ENCODE measurements at places on chromosomes 3 and 15.

DNA sequence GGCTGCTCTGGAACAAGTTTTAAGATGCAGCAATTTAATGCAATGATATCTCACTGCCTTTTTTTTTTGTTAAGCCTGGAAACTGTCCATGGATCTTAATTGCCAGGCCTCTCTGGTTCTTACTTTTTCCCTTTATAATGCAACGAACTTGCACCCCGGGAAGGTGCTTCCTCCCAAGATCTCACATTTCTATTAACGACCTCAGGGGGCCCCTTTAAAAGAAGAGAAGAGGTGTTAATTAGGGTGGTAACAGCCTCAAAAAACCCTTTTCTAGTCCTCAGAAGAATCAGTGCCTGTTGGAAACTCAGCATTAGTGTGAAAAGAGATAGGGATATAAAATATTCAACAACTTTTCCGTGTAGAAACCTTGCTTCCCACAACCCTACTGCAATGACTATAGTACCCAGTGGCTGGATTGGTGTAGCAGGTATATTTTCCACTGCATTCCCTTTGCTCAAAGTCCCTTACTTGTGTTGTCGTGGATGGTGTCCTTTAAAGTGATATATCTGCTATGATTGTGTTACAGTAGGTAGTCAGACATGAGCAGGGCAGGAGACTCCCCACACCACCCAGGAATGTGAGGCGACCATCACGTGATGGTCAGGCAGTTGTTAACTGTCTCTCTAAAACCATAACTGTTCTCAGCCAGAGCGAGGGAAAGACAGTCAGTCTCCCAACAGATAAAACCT, 121.8 kb downstream of the CTNNB1 start:
- no peak for DNase-seq

DNA sequence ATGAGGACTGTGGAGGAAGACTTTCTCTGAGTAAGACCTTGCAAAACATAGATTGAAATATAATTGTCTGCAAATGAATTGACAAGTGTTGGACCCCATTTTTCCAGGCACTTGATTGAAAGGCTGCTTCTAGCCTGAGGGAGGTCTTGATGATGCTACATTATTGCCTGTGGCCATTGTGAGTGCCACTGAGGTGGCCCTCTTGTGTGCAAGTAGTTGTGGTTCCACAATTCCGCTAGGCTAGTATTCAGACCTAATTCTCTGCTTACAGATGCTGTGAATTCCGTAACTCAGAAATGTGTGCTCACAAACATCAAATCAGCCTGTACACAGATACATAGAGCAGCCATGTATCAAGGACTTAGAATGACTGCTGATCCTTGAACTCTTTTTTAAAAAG, 34.7 kb downstream of the FNDC3B start:
- DNase-seq = no peak

GRCh38 chr15:76065245-76065644, 5.5 kb downstream of the TMEM266 start:
- no peak for DNase-seq

DNA sequence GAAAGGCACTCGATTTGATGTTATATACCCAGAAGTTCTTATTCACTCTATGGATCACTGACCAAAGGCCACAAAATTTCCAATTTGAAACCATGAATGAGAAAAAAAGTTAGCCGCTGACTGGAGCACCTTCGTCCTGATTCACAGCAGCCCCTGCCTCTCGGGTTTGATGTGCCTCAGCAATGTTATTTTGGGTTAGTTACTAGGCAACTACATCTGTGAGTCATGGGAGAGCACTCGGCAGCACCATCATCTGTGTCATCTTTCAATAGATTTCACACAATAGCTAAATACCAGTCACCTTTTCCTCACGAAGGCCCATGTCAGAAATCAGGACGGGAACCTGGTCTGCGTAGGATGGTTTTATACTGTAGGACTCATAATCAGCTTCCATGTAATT, 269.2 kb downstream of the ZBBX start:
- DNase-seq = peak; percentile 63

DNA sequence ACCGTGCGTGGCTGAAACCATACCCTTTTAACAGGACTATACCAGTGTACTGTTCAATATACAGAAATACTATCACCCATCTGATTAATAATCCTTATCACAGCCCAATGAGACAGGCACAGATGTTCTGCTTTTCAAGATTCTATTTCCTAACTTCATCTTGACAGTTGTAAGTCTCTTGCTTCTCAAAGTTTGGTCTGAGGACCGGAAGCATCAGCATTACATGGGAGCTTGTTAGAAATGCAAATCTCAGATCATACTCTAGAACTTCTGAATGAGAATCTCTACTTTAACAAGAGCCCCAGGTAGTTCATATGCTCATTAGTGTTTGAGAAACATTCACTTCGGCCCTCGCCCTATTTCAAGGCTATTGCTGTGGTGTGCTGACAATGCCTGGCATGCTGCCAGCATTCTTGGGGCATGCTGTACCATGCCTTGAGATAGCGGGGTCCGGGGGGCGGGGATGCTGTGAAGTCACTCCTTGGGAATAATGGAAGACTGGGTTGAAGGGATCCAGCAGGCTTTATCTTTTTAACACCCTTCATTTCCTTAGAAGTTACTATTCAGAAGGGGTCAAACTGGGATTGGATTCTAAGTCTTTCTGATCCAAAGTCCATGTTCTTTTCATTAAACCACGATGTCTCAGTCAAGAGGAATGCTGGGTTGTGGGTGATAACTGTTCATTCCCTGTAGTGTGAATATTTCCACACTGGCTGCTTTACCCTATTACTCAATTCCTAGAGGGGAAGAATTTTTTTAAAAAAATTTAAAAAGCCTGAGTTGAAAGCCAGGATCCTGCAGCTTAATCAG, 194.7 kb downstream of the LPP start:
- DNase-seq = peak; percentile 98

GRCh38 chr3:28940530-28940929, 340.3 kb upstream of the RBMS3 start:
- DNase-seq = peak; percentile 82

GRCh38 chr3:44208086-44208485, 33.6 kb upstream of the TOPAZ1 start:
- DNase-seq = peak; percentile 51

GRCh38 chr3:134904776-134905646, 110.0 kb downstream of the EPHB1 start:
- DNase-seq = no peak

GRCh38 chr3:45915518-45916231, 27.6 kb upstream of the CXCR6 start:
- DNase-seq = peak; percentile 65

DNA sequence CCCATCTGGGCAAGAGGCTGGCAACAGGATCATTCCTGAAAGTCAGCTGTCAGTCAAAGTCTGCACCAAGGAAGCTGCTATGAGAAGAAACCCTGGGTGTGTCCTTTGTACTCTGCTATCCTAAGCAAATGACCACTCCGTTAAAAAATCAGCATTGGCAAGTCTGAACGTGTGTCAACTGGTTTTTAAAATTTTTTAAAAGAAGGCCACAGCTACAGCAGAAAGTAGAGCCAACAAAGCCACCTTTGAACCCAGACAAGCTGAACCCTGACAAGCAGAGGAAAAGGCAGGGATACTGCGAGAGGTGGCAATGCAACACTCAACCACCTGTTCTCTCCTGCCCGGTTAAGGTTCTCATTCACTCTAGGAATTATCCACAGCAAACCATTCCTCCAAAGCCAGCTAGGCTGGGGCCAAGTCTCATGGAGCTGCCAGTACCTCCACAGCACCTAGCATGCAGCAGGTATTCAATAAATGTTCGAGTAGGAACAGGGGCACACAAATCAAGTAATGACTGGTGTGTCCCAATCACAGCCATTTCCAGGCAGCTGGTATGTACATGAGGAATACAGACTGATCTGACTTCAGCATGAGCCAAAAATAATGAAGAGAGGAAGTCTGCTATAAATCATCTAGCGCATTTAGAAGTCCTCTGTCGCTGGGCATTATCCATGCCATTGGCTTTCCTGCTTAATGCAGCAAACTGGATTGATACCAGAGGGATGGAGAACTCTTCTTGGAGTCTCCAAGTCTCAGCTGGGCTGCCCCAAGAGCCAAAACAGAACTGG, 76.0 kb downstream of the ADCY5 start:
- no peak for DNase-seq

GRCh38 chr3:29143151-29143550, 137.7 kb upstream of the RBMS3 start:
- DNase-seq = no peak

- DNase-seq = no peak
Measured at GRCh38 chr3:11339541-11339940, 67.3 kb downstream of the ATG7 start.

GRCh38 chr15:58329781-58330671, 101.8 kb upstream of the LIPC start:
- no peak for DNase-seq

DNA sequence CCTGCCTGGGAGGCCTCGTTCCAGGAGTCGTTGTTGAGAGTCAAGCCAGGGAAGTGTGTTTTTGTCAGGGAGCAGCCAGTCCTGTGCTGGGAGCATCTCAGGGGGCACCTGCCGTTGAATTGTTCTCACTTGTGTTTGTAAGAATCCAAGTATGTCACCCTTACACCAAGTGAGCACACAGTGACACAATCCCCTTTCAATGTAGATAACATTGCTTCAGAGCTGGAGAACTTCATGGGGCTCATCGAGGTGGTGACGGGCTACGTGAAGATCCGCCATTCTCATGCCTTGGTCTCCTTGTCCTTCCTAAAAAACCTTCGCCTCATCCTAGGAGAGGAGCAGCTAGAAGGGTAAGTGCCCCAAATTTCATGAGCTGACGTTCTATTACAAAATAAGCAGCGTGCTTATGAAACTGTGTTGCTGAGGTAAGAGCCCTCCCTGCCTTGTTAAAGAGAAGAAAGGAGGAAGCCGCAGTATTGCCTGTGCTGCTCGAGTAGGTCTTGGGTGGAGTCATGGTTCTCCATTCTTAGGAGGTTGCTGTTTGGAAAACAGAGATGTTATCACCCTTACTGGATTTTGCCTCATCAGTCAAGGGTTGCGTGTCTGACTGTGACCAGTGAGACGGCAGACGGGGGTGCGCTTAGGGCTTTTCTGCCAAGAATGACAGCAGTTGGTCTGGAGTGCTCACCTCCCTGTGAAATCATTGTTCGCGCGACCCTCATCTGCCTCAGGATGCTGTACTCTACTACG, 108.1 kb downstream of the PGPEP1L start:
- no peak for DNase-seq
